ENCODE measurements at places on chromosomes 2 and 18. TPM values are rescaled to one million over a fixed set of nuclear protein-coding genes. Genes with fewer than 3 reads are reported as not detected.
A peak's percentile ranks its signal among the peaks of the same experiment; 100 is the strongest.

FAM237A gene
- 0.56 TPM for total RNA-seq

- no peak for DNase-seq
These were observed 283 bp upstream of the RBBP8 start for GRCh38 chr18:22932885-22933205.

TRABD2A gene
- 3.4 TPM for total RNA-seq

- DNase-seq = no peak
These were observed 23.8 kb upstream of the SLC38A11 start for GRCh38 chr2:164979113-164979512.

NR4A2 gene
- 14.2 TPM for total RNA-seq

DNA sequence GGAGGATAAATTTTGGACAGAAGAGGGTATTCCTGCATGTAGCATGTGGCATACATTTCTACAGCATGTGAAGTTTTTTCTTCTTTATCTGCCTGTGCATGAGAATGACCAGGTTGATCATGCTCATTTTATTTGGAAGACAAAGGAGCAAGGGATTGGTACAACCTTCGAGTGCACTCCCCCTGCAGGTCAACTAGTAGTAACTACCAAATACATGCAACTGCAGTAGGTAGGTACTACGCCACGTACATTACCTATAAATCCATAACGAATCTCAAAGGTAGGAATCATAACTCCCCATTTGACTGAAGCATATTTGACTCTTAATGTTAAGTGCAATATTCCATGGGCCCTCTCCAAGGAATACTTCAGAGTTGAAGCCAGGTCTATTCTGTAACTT is 763.9 kb downstream of the TSN start:
- DNase-seq = no peak

- DNase-seq = no peak
These were observed 129.3 kb upstream of the GPC1 start for GRCh38 chr2:240306185-240306584.

CCDC148 gene
- 0.75 TPM for total RNA-seq

DNA sequence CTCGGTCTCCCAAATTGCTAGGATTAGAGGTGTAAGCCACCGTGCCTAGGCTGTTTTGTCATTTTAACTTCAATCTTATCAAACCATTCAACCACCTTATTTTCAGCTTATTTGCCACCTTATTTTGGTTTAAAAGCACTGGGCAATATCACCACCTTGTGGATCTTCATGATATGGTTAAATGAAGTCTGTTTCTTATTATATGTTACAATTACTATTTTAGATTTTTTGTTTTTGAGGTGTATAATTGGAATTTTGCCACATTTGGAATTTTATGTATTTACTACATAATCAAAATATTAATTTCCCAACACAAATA is 43.8 kb upstream of the SCN9A start:
- no peak for DNase-seq

SLC8A1 gene
- total RNA-seq = 1,172 TPM

DNA sequence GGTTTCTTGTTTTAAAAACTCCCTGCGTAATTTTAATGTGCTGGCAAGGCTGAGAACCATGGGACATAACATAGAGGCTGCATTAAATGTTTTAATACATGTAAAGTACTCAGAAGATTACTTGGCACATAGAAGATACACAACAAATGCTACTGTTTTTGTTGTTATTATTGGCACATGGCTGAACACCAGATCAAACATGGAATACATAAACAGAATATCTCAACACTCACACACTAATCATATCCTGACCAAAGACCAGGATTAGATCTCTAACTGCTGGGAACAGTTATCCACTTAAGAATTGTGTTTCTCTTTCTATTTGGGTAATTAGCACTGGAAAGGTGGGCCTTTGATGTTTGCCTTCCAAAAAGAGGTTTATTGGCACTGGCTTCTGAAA is 69.3 kb downstream of the KCNE4 start:
- DNase-seq = no peak

NRP2 gene
- 6.9 TPM for total RNA-seq

- DNase-seq = no peak
These were observed 84.3 kb downstream of the MCFD2 start for GRCh38 chr2:46831051-46831868.

TMEM247 gene
- not detected for total RNA-seq

SERPINB4 gene
- total RNA-seq = not detected

GRCh38 chr18:53375621-53376020 is 848.8 kb downstream of the MBD2 start:
- no peak for DNase-seq

GRCh38 chr2:204061241-204061640 is 124.7 kb downstream of the ICOS start:
- DNase-seq = no peak

GRCh38 chr2:170530284-170530745 is 184.8 kb upstream of the SP5 start:
- DNase-seq = peak; percentile 80

PLCL1 gene
- total RNA-seq = 90.4 TPM

DNA sequence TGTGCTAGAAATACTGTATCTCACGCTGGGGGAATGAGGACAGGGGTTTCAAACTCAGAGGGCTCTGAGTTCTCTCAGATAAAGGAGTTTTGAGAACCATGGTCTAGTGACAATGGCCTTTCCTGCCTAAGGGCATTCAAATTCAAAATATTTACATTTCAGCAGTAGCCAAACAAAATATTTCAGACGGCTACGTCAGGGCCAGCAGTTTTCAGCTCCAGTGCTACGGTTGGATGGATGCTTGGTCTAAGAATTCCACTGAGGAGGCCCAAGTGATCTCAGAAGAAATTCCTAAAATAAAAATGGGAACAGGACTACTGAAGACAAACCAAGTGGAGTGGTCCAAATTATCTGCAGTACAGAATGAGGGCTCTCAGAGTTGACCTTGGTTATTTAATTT is 41.1 kb upstream of the SCG2 start:
- DNase-seq = no peak

AQP12B gene
- total RNA-seq = not detected

DNA sequence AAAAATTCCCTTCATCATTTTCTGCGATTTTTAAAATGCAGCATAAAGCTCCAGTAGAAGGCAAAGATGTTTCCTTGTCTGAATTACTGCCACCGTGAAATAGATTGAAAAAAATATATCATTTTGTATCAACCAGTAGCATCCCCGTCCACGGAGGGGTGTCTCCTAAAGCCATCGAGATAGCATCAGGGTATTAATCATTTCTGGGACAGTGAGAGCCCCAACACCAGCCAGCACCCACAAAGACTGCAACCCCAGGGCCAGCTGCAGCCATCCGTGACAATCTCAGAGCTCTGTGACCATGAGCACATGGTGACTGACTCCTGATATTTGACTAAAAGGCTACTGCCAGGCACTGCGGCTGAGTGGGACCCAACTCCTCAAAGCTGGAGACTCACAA is 64.1 kb upstream of the SIX3 start:
- DNase-seq = no peak

- no peak for DNase-seq
These were observed 253.9 kb upstream of the CNTNAP5 start for GRCh38 chr2:123770996-123771720.

GRCh38 chr2:236180831-236181453 is 12.8 kb upstream of the GBX2 start:
- no peak for DNase-seq

MAT2A gene
- total RNA-seq = 158 TPM

DNA sequence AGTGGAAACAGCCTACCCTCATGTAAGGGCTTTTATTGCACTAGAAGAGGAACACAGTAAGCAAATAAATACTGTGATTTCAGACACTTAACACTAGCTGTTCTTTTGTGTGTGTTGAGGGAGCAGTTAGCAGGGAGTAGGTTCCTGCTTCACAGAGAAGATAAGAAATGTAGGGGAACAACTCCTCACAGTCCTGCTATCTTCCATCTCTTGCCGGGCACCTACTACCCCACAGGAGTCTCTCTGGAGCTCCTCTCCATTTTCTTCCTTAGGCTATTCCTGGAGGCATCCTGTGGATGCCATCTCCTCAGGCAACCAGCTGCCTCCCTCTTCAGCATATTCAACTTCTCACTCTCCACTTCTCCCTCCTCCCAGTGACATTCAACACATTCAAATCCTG is 145.0 kb downstream of the SRBD1 start:
- no peak for DNase-seq

DNA sequence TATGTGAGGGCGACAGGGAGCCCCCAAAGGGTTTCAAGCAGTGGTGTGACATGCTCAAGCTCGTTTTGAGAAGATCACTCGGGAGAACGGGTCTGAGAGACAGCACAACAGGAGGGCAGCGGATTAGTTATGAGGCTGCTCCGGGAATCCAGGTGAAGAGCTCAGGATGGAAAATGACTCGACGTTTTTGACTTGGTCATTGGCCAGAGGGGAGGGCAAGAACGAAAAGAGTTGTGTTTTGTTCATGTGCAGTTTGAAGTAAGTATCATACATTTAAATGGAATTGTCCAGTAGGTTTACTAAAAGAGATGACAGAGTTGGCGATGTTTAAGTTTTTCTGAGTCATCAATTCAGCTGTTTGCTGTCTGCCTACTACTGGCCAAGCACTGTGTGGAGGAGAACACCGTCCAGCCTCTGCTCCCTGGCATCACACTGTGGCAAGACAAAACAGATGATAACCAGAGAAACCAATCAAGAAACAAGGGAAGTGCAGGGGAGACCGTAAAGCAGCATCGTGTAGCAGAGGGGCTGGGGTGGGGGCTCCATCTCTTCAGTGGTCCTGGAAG is 25.3 kb upstream of the ANXA4 start:
- no peak for DNase-seq

FNDC4 gene
- 1.7 TPM for total RNA-seq

DNA sequence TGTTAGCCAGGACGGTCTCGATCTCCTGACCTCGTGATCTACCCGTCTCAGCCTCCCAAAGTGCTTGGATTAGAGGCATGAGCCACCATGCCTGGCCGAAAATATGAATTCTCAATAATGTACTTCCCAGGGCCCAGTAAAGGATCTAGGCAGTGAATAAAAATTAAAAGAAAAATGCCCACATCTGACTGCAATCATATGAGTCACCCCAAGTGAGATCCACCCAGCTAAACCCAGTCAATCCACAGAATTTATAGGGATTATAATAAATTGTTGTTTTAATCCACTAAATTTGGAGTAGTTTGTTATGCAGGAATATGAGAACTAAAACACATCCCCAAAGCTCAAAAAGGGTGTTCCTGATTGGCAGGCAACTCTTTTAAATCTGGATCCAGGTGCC is 93.5 kb upstream of the STK39 start:
- no peak for DNase-seq

RAB6C gene
- not detected for total RNA-seq

GRCh38 chr2:150358468-150358807 is 129.0 kb downstream of the RND3 start:
- no peak for DNase-seq

- DNase-seq = no peak
These were observed 57.3 kb downstream of the INHBB start for GRCh38 chr2:120403261-120403660.

DNA sequence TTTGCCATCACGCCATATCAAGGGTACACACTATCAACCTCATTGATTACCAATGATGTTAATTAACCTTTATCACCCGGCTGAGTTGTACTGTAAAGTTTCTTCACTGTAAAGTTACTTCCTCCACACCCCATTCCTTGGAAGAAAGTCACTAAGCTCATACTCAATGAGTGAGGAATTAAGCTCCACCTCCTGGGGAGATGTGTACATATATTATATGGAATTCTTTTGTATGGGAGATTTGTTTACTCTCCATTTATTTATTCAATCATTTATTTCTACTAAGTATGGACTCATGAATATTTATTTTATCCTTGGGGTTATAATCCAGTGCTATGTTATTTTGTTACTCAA is 56.8 kb downstream of the C2orf74 start:
- DNase-seq = no peak

DNA sequence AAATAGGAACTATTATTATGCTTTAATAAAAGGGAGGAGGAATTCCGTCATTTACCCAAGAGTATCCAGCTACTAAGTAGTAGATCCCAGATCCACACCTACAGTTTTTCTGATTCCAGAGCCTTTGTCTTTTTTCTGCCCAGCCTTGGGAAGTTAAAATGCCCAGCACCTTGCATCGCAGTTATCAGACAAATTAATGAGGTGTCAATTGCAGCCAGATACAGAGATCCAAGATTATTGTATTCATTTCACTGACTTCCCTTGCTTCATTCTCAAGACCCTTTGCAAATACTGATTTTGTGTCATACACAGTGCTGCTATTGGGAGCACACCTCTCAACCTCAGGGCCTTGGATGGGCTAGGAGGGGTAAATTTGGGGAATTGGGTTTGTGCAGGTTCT is 1.1 kb downstream of the IL18R1 start:
- DNase-seq = no peak

DNA sequence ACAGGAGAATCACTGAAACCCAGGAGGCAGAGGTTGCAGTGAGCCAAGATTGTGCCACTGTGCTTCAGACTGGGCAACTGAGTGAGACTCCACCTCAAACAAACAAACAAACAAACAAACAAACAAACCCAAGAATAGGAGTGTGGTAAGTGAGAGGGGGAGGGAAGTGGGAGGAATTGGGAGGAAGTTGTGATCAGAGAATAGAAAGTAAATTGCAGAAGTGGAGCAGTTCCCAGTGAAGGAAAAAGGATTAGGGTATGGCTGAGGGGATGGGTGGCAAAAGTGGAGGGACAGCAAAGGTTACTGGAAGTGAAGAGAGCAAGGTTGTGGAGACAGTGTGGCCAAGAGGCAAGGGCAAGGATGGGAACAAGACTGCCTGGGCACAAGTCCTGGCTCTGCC is 41.1 kb upstream of the C1GALT1C1L start:
- no peak for DNase-seq

- DNase-seq = no peak
These were observed 35.8 kb downstream of the AQP12A start for GRCh38 chr2:240727439-240727838.

- no peak for DNase-seq
These were observed 23.8 kb downstream of the ANKAR start for GRCh38 chr2:189698020-189698887.

- DNase-seq = no peak
These were observed 191.4 kb upstream of the TMEM200C start for GRCh38 chr18:6086731-6087130.

C2orf15 gene
- total RNA-seq = not detected

FBLN7 gene
- total RNA-seq = 0.35 TPM

PXDN gene
- 22.3 TPM for total RNA-seq

GRCh38 chr18:60975420-60975819 is 357.8 kb upstream of the CDH20 start:
- DNase-seq = no peak

- DNase-seq = no peak
These were observed 70.9 kb downstream of the AFF3 start for GRCh38 chr2:100071335-100072043.

NETO1 gene
- total RNA-seq = not detected

- peak; percentile 28 for DNase-seq
These were observed 568 bp downstream of the ARL5A start for GRCh38 chr2:151827564-151828142.

FLACC1 gene
- total RNA-seq = 7.8 TPM

All from heart left ventricle (tissue), 16 donors.